ENCODE measurements at places on chromosomes 6 and 20.

- no peak for DNase-seq
Observed at GRCh38 chr20:50366270-50367103, 143.7 kb upstream of the PTPN1 start.

DNA sequence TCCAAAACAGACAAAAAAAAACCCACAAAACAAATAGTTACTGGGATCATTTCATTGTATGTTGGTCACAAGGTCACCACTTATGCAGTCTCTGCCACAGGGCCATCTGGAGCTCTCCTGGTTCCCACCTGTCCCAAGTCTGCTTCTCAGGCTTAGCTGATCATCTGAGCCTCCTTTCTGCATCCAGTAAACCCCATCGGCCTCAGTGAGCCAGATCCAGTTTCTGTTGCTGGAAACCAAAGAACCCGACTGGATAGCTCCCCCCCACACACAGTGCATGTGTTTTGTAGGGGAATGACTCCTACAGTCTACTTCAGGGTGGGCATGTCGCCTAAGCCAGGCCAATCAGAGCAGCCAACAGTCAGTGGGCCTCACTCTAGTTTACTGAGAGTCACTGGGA, 233.3 kb downstream of the PREX1 start:
- DNase-seq, result no peak

- no peak for DNase-seq
Observed at GRCh38 chr6:42735976-42736375, 9.9 kb downstream of the TBCC start.

DNA sequence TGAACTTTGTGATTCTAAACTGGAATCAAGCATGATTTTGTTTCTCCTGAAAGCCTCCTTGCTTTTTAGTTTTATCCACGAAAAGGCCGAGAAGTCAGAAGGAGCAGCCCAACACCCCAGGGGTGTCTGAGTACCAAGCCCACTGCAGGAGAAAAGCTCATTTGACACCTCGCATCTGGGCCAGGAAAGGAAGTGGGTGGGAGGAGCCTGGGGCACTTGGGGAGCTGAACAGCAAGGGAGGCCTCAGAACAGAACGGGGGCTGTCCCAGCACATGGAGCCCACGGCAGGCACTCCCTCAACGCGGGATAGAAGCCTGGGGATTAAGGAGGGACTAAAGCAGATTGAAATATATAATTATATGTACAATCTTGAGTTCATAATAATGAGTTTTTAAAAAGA, 6.6 kb downstream of the KIF25 start:
- DNase-seq, result no peak

GRCh38 chr20:41587523-41587922, 30.7 kb downstream of the CHD6 start:
- DNase-seq, result no peak

GRCh38 chr6:138485586-138486248, 13.6 kb downstream of the NHSL1 start:
- no peak for DNase-seq

DNA sequence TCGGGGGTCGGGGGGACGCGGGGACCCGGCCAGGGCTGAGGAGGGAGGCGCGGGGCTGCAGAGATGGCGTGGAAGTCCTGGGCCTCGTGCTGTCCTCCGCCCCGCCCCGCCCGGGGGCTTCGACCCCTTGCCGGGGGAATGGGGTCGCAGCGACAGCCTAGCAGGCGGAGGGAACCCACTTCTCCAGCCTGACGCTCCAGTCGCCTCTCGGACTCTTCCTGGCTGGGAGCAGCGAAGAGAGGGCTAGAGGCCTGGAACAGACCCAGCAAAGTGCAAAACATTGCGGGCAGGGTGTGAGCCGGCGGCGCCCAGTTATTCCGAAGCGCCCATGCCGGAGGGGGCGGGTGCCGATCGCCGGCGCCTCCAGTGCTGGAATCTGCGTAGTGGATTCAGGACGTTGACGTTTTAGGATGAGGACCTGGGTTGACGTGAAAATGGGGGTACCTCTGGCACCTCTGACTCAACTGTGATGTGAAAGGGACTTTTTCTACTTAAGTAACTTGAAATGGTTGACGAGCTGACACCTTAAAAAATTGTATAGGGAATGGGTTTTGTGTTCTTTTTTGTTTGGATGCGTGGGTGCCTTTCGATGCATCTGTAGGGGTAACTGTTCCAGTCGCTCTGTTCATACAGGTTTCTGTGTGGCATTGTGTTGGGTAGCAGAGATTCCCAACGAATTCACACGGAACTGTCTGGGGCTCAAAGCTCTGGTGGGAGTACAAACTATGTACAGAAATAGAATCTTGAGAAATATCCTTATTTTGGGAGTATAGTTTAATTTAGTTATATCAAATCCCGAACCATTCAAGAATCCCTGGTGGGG, 1.4 kb downstream of the SLC35F1 start:
- DNase-seq, result no peak

GRCh38 chr20:25459111-25459830, 51.8 kb downstream of the GINS1 start:
- no peak for DNase-seq

- no peak for DNase-seq
Observed at GRCh38 chr6:151087861-151088598, 151.7 kb upstream of the AKAP12 start.

DNA sequence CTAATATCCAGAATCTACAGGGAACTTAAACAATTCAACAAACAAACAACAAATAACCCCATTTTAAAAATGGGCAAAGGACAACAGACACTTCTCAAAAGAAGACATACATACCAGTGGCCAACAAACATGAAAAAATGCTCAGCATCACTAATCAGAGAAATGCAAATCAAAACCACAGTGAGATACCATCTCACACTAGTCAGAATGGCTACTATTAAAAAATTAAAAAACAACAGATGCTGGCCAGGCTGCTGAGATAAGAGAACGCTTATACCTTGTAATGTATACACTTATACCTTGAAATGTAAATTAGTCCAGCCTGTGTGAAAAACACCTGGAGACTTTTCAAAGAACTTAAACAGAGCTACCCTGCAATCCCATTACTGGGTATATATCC, 166.8 kb downstream of the IBTK start:
- no peak for DNase-seq

- DNase-seq, result no peak
Observed at GRCh38 chr20:63847237-63848002, 13.9 kb upstream of the ABHD16B start.

DNA sequence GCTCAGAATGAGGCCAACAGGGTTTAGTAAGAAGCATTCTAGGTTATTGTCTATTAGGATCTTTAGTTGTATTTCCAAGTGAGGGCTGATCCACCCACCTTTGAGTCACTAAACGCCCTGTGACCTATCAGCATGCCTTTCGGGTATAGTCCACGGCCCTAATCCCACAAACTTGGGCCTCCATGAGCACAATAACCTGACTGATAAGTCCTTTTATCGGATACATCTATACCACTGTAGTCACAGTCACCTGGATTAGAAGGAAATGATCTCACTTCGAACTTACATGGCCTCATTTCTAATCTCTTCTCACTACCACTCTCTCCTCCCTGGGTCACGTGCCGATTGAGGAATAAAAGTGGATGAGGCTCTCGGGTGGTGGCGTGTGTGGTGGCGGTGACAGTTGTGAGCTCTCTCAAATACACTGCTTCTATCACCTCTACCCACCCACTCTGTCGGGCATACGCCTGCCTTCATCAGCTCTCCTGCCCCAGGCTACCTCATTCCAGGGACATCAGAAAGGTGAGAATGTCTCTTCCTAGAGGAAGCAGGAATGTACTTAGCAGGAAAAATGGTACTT, 65.2 kb downstream of the TRAM2 start:
- DNase-seq, result no peak

- DNase-seq, result no peak
Observed at GRCh38 chr6:79413562-79414002, 123.6 kb downstream of the LCA5 start.

- no peak for DNase-seq
Observed at GRCh38 chr6:150325066-150325772, 43.6 kb upstream of the IYD start.

GRCh38 chr6:12648171-12648570, 68.4 kb upstream of the PHACTR1 start:
- DNase-seq, result no peak

- peak; percentile 7 for DNase-seq
Observed at GRCh38 chr20:38221119-38221589, 39.4 kb downstream of the KIAA1755 start.

DNA sequence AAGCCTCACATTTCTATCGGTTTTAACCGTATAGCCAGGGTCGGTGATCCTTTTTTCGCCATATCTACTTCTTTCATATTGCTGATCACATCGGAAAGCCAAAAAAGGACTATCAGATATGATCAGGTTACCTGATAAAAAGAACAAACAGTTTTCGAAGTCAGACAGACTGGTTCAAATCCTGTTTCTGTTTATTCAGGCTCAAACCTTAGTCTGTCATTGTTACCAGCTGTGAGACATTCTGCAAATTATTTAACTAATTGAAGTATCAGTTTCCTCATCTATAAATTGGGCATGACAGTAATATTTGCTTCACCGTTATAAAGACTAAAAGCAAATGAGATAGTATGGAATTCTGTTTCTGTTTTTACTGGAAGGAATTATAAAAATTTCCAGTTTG, 111.3 kb downstream of the TSHZ2 start:
- DNase-seq, result no peak

DNA sequence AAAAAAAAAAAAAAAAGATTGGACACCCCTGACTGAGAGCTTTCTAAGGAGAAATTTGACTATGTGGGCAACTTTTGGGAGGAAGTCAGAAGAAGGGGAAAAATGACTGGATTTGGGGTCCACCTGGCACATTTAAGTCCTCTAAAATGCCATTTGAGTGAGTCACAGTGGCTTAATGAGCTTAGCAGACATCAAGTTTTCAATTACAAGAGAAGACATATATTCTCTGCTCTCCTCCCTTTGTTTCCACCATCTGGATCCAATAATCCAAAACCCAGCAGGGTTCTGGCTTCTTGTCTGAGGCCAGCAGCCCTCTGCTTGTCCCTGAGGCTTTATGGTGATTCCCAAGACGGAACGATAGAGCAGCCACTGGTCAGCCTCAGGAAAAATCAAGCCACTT, 6.9 kb downstream of the PI3 start:
- no peak for DNase-seq

DNA sequence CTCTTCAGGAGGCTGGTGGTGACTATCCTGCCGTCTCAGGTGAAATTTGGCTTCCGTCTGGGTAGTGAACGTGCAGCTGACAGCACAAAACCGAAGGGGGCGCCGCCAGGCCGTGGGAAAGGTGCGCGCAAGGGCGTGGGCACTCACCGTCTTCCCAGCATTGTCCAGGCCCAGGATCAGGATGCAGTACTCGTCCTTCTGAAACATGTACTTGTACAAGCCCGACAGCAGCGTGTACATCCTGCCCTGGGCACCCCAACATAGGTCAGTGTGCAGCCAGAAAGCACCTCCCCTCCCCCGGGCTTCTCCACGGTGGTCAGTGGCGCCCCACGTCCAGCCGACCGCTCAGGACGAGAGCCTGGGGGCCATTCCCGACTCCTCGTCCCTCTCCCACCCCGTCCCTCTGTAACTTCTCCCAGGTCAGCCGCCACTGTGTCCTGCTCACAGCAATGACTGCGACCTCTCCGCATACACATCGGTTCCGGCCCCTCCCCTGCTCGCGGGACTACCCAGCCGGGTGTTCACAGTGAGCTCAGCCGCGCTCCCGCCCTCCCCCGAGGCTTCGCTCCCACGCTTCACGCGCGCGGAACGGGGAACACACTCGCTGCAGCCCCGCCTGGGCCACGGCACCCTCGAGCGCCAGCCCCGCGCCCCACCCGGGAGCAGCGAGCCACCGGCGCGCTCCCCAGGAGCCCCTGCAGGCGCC, 771 bp downstream of the ARFRP1 start:
- DNase-seq, result peak; percentile 42

DNA sequence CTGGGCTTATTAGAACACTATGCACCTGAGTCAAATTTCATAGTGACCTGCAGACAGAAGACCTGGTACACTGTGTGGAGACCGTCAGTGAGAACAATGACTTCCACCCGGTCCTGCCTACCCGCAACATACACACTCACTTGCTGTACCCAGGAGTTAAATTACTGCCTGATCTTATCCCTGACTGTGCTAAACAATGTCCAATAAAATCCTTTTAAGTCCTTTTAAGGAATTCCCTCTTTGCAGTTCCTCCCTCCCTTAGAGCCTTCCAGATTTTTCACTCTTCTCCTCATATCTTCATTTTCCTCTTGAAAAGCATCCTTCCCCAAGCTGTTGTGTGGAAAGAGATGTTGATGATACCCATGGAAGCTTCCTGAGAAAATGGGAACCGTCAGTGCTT, 3.4 kb upstream of the KCNG1 start:
- no peak for DNase-seq

- DNase-seq, result no peak
Observed at GRCh38 chr6:69917834-69918233, 51.5 kb downstream of the COL19A1 start.

DNA sequence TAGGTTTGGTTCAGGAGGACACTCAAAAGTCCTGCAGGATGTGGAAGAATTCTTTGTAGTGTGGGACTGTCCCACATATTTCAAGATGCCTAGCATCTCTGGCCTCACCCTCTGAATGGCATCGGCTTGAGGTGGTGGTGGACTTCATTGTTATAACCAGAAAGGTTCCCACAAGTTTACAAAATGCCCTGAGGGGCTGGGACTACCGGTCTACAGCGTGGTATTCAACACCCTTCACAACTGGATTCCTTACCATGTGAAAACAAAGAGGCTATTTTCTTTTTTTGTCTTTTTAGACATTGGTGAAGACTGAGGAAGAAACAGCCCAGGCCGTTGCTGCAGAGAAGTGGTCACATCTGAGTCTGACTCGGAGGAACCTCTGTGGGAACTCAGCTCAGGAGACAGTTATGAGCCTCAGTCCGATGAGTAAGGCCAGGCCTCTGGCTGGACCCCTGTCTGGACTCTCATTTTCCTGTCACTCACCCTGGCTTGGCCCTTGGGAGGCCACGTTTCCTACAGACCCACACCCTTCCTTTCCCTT, 15.2 kb downstream of the PGBD1 start:
- DNase-seq, result no peak

GRCh38 chr6:41672816-41673703, 34.8 kb downstream of the MDFI start:
- no peak for DNase-seq

DNA sequence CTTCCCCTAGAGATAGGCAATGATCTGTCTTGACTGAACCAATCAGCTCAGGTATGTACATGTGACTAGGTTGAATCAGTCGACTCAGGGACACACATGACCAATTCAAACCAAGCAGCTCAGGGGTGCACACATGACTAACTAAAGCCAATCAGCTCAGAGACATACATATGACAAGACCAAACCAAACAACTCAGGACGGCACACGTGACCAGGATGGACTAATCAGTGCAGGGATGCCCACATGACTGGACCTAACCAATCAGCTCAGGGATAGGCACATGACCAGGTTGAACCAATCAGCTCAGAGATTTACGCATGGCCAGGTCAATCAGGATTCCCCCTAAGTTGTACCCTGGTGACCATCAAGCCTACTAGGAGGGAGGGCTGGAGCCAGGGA, 310.3 kb downstream of the CDH26 start:
- DNase-seq, result no peak
